Central memory CD4-positive, alpha-beta T cell (primary cell): ENCODE measurements at places on chromosomes 11 and 22.

- no peak for DNase-seq
These were observed 322.8 kb downstream of the LARGE1 start for GRCh38 chr22:33597274-33597985.

DNA sequence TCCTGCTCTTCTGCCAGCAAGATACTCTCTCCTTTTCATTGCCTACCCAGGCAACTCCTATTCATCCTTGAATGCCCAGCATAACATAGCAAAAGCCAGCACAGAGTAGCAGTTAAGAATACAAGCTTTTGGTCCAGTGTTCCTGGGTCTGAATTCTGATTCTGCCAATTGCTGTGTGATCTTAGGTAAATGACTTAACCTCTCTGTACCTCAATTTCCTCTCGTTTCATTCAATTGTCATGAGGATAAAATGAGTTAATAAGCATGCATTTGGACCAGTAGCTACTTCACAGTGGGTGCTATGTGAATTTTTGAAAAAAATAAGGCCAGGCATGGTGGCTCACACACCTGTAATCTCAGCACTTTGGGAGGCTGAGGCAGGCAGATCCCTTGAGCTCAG lies 346.0 kb downstream of the BUD13 start:
- DNase-seq = no peak

- DNase-seq = no peak
These were observed 5.1 kb upstream of the TIRAP start for GRCh38 chr11:126277780-126278179.

GRCh38 chr22:19518635-19519034 lies 5.6 kb downstream of the CLDN5 start:
- no peak for DNase-seq

DNA sequence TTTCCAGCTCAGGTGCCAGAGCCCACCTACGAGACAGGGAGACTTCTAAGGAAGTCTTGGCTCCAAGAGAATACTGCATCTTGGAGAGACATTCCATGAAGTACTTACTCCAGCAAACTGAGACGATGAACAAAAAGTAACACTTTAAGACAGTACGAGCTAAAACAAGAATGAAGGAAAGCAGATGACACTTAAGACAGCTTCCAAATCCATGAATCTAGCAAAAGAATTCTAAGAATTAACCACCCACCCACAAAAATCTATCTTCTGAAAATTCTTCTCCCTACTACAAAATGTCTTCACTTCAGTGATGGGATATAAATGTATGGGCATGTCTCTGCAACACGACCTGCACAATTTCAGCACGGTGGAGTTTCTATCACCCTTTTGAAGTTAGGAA lies 132.9 kb downstream of the C11orf58 start:
- no peak for DNase-seq

GRCh38 chr11:47955061-47955755 lies 25.2 kb upstream of the PTPRJ start:
- DNase-seq = no peak

DNA sequence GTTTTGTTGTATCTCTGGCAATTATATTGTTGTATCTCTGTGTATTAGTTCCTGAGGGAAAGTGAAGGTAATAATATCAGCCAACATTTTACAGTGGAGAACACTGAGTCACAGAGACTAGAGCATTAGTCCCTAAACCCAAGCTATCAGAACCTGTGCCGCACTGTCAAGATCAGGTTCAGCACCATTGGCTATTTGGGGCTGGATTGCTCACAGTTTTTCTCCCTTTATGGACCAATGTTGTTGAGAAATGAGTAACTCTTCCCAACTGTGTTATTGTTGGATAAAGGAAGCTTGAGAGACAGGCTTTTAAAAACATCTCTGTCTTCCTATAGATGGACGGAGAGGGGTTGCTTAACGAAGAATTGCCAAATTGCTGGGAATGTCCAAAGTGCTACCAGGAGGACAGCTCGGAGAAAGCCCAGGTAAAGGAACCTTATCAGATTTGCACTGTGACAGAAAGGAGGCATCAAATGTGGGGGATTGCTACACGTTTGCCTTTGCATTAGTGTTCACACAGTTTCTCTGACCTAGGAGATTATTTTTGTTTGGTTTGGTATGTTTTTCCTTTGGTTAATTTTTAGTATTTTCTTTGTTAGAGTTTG lies 18.2 kb upstream of the GRK2 start:
- DNase-seq = no peak

DNA sequence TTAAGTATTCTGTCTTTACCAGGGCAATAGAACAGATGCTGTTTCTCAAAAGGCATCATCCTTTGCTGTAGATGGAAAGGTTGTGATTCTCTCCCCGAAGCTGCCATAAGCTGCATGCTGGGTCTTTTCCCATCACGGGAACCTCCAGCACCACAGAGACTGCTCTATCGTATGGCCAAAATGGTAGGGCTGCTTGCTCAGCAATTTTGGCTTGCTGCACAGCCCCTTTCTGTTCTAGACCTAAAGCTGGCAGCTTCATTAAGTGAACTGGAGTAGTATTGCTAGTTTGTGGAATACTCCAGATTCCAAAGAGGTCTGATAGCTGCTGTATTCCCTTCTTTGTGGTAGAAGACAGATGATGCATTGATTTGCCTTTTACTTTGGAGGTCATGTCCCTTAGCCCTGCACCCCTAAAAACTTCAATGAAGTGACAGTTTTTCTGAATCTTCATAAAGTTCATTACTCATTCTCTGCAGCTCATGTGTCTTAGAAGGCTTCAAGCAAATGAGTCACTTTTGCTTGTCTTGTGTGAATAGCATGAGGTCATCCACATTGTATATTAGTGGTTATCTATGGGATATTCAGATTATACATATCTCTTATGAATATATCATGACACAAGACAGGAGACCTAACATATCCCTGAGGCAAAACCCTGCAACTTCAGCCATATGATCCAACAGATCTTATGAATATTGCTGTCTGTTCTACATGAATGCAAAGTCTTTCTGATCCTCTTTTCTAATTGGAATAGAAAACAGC lies 245.3 kb downstream of the FAM76B start:
- no peak for DNase-seq

DNA sequence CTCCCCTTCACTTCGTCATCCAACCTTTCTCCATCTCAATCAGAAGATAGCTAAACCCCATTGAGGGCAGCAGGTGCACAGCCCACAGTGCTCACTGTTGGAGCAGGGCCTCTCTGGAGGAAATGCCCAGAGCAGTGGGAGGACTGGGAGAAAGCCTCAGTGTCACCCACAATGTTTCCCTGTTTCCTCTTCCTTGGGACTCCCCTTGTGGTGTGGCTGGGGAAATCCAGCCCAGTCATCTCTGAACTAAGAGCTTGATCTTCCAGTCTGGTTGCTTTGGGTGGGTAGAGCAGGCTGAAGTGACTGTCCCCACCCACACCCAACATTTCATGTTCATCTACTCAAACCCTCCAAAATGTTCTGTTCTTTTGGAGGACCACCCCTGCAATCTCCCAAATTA lies 29.8 kb upstream of the EED start:
- no peak for DNase-seq

DNA sequence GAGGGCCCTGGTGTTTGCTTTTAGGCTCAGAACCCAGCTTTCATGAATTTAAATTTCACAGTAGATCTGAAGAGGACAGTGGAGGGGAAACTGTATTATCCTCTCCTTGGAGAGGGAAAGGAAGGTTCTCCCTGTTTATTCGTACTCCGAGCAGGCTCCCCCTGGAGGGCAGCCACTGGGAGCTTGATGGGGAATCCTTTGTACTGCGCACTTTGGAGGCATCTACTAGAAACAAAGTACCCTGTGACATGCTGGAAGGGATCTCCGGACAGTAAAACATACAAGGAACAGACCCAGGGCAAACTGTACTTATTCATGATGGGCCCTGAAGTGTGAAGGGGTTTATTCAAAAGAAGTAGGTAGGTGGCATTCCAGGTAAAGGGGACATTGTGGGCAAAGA lies 27.2 kb downstream of the NAV2 start:
- DNase-seq = no peak

DNA sequence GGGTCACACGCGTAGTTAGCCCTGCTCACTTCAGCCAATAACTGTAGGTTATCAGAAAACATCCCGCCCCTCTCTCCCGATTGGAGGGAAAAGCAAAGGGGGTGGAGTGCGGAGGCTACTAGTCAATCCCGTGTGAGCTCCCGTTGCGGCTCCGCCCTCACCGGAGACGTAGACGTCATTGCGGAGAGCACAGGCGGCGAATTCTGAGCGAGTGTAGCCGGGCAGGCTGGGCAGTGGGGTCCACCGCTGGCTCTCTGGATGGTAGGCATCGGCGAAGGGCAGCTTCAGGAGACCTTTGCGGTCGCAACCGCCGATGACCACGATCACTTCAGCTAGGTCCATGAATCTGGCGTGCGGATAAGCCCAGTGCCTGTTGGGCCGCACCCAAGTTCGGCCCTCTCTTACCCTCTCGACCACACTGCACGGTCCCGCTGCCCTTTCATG lies 4.7 kb downstream of the KLHL35 start:
- peak; percentile 58 for DNase-seq

DNA sequence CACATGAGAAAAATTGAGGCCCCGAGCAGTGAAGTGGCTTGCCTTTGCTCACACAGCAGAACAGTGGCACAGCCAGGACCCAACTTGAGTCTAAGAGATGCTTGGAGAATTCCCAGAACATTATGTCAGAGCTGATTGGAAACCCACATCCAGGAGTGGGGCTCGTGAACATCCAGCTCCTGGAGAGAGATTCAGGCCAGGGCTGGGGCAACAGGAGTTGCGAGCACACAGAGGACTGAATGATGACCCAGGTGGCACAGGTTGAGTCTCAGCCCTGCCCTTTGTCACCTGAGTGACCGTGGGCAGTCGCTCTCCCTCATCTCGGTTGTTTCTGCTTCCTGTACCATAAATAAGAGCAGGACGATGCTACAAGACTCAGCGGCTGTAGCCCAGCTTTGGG lies 102.6 kb downstream of the MYO18B start:
- DNase-seq = no peak

GRCh38 chr11:68750195-68751003 lies 921 bp downstream of the TESMIN start:
- DNase-seq = no peak

GRCh38 chr22:20246368-20247009 lies 21.6 kb downstream of the RTN4R start:
- DNase-seq = no peak

- no peak for DNase-seq
These were observed 92.9 kb downstream of the SLC17A6 start for GRCh38 chr11:22431106-22431505.

DNA sequence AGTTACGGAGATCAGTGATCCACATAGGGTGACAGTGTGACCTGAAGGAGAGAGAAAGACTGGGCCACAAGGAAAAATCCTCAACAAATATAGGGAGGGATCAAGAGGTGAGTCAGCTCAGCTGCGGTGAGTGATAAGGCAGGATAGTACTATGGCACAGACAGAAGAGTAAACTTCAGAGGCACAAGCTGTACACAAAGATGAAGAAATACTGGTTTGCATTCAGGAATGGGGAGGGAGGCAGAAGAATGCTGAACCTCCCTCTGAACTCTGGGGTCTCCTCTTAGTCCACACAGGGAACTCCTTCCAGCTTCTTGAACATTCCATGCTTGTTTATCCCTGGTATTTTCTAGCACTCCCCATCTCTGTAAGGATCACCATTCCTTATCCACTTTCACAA lies 162.7 kb downstream of the BARX2 start:
- no peak for DNase-seq

- DNase-seq = peak; percentile 12
These were observed 6.0 kb downstream of the MALAT1 start for GRCh38 chr11:65504674-65505465.

DNA sequence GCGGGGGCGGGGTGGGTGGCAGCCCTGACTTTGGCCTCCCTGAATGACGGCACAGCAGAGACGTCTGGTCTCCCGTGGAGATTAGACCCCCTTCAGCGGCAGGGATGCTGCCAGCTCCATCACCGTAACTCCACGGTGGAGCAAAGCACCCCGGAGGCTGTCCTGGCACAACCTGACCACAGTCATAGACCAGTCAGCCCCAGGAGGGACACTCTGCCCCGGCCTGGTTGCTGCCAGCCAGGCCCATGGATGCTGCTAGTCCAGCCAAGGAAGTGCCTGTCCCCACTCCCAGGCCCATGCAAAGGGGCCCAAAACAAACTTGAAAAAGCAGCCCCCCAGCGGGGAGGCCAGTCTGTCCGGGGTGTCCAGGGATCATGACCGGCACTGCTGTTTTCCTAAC lies 11.5 kb upstream of the ANO1 start:
- no peak for DNase-seq

DNA sequence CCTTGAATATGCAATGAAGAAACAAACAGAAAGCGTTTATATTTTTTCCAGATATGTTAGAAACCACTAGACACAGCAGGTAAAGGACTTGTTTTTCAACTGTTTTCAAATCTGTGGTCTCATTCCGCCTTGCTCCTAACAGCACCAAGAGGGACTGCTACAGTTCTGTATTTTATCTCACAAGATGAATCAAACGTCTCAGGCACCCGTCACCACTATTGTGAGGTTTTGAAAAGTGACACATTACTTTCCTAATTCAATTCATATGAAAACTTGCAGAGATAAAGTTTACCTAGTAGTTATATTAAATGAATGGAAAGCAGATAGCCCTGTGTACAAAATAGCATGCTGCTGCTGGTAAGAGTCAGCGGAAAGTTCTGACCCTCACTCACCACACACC lies 386.3 kb downstream of the ETS1 start:
- no peak for DNase-seq

DNA sequence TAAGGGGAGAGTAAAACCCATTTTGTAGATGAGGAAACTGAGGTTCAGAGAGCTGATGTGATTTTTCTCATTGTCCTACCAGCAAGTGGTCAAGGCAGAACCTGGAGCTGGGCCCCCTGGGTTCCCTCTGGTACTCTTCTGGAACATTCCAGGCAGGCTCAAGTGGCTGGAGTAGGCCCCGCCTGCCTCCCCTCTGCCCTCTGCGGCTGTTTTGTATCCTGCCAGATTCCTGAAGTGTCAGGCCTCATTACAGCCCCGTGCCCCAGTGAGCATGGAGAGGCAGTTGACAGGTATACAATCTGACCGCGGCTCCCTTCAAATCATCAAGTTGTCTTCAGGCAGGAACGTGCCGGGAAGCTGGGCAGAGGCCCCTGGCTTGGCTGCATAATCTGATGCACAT lies 94.6 kb upstream of the CD82 start:
- DNase-seq = no peak

DNA sequence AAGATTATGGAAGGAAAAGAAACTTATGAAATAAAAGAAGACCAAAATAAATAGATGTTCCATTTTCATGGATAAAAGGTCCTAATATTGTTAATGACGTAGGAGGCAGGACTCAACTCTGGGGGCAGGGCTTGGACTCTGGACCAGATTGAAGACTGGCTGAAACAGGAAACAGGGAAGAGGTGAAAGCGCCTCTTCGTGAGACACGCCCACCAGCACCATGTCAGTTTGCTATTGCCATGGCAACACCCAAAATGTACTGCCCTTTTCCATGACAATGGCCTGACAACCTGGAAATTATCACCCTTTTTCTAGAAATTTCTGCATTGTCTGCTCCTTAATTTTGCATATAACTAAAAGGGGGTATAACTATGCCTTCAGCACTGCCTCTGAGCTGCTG lies 1522.2 kb downstream of the TBC1D22A start:
- no peak for DNase-seq
